ENCODE measurements at places on chromosomes 5 and 9.

- DNase-seq: no peak
These were observed 778 bp downstream of the TRIM41 start for GRCh38 chr5:181223729-181224389.

DNA sequence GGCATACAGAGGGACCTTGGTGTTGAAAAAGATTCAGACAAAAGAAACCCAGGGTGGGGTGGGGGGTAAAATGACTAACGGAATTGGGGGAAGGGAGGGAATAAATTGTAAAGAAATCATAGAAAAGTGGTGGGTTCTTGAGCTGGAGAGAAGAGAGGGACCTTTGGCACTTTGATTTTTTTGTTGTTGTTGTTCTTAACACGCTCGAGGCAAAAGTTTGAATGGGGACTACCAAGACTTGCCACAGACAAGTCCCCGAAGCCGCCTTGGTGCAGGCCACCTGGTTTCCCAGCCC, 616 bp downstream of the VCAN start:
- DNase-seq: no peak

DNA sequence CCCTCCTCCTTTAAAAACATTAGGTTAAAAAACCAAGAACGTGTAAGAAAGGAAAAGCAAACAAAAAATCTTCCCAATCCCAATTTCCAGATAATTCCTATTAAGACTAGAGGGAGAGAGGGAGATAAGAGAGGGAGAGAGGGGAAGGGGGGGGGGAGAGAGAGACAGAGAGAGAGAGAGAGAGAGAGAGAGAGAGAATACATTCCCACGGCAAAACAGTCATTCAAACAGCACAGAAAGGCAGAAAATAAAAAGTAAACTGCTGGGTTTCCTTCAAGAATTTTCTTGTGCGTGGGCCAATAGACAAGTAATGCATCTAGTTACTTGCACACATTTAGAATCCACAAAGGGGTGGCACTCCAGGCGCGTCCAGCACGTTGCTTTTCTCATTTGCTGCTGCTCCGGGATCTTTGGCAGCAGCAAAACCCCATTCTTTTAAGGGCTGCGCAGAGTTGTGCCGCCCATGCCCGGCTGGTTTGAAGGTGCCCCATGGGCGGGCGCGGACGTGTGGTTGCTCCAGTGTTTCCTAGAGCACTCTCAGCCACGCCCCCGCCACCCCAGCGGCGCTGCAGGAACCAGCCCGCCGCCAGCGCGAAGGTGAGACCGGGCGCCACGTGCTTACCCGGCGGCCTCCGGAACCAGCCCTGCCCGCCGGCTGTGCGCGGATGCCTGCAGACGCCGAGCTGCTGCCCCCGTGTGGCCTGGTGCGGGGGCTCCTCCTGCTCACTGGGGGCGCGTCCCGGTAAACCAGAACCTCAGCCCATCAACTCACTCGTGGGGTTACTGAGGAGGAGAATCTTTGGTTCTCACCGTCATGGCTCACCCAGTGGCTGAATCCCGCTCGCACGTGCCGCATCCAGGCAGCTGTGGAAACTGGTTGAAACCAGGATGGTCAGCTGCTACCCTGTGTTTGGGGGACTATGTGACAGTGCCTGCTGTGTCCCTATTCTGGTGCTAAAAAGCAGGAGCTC, 44.6 kb downstream of the STC2 start:
- DNase-seq: peak; percentile 68

DNA sequence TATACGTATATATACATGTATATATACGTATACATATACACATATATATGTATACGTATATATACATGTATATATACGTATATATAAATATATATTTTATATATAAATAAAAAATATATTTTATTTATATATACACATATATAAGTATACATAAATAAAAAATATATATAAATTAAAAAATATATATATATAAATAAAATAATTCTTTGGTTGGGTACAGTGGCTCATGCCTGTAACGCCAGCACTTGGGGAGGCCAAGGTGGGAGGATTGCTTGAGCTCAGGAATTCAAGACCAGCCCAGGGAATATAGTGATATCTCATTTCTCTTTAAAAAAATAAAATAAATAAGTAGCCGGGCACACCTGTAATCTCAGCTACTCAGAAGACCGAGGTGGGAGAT, 155.0 kb downstream of the CDC42SE2 start:
- no peak for DNase-seq

DNA sequence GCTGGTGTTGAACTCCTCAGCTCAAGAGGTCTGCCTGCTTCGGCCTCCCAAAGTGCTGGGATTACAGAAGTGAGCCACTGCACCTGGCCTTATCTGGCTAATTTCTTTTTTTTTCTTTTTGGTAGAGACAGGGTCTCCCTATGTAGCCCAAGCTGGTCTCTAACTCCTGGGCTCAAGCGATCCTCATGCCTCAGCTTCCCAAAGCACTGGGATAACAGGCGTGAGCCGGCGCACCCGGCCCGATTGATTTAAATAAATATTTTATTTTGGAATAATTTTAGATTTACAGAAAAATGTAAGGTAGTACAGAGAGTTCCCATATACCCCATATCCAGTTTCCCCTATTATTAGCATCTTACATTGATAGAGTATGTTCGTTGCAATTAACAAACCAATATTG, 155.0 kb upstream of the MVB12B start:
- no peak for DNase-seq

Measured in iris pigment epithelial cell (primary cell).